Left kidney (tissue), 8 donors: ENCODE measurements at places on chromosomes 4 and X. TPM values are rescaled to one million over a fixed set of nuclear protein-coding genes. Genes with fewer than 3 reads are reported as not detected.
A peak's percentile ranks its signal among the peaks of the same experiment; 100 is the strongest.

Gene DGKQ
- 5.8 TPM for polyA plus RNA-seq

Gene RHOXF2
- polyA plus RNA-seq, result 0.12 TPM

Gene RENBP
- polyA plus RNA-seq, result 20.7 TPM

Gene GAGE1
- not detected for polyA plus RNA-seq

Gene HGFAC
- 0.86 TPM for polyA plus RNA-seq

Gene KCND1
- 3.1 TPM for polyA plus RNA-seq

Gene ENPEP
- polyA plus RNA-seq, result 222 TPM

Gene ZNF630
- 5.1 TPM for polyA plus RNA-seq

Gene MAGEC3
- 0.37 TPM for polyA plus RNA-seq

Gene EMCN
- 136 TPM for polyA plus RNA-seq

DNA sequence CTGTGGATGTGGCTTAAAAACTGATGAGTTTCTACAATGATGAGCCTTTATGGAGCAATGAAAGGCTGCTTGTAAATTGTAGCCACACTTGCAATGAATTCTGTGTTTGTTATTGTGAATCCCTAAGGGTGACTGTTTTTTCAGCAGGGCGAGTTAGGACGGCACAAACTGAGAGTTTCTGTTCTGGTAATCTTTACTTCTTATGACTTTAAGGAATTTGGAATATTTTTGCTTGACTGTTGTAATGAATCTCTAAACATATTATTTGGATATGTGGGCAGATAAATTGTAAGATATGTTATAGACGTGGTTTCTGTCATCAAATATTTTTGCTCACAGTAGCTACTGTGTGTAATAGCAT lies 22.2 kb downstream of the RBPJ start:
- DNase-seq, result no peak

- DNase-seq, result no peak
These were observed 227.2 kb downstream of the ANK2 start for GRCh38 chr4:113276464-113277170.

GRCh38 chr4:35912174-35912573 lies 332.1 kb downstream of the ARAP2 start:
- no peak for DNase-seq

GRCh38 chr4:104859601-104860237 lies 287.0 kb upstream of the TET2 start:
- DNase-seq, result no peak

DNA sequence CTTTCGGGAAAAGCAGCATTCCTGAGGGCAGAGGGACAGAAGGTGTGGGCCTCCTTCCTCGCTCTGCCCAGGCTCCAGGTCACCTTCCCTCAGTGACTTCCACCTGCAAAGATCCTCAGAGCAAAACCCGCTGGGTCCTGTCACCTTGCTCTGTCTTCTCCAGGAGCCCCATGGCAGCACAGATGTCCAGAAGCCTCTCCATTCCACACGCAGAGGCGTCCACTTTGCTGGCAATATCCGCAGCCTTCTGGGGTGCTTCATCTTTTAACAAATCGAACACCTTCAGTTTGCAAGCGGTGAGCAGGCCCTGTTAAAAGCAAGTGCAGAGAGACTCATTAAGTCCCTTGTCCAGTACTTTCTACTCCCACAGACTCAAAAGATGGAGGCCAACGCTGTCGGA lies 27.3 kb downstream of the ASMTL start:
- no peak for DNase-seq

DNA sequence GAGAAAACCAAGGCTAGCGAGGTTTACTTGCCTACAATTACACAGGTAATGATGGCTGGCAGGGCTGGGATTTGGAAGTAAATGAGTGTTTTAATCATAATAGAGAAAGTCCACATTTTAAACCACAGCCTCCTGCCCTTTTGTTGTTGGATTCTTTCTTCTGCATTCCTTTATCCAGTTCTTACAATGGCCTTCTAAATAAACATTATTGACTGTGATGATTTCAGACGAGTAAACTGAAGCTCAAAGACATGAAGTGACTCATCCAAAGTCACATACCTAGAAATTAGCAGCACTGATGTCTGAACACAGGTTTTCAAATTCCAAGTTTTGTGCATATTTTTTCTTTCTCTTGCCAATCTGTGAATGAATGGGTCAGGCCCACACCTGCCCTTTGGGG lies 51.2 kb upstream of the C1QTNF7 start:
- no peak for DNase-seq

DNA sequence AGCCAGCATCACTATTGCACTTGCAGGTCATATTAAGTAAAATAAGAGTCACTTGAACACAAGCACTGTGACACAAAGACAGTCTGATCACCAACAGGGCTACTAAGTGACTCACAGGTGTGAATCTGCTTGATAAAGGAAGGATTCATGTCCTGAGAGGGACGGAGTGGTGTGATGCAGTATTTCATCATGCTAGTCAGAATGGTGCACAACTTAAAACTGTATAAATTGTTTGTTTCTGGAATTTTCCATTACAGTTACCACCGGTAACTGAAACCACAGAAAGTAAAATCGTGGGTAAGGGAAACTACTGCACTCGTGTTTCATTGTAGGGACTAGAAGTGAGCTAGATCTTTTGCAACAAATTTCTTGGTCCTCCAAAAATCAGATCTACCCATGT lies 109.7 kb downstream of the ELOVL6 start:
- DNase-seq, result no peak

GRCh38 chr4:23234716-23235115 lies 542.0 kb downstream of the GBA3 start:
- DNase-seq, result no peak

DNA sequence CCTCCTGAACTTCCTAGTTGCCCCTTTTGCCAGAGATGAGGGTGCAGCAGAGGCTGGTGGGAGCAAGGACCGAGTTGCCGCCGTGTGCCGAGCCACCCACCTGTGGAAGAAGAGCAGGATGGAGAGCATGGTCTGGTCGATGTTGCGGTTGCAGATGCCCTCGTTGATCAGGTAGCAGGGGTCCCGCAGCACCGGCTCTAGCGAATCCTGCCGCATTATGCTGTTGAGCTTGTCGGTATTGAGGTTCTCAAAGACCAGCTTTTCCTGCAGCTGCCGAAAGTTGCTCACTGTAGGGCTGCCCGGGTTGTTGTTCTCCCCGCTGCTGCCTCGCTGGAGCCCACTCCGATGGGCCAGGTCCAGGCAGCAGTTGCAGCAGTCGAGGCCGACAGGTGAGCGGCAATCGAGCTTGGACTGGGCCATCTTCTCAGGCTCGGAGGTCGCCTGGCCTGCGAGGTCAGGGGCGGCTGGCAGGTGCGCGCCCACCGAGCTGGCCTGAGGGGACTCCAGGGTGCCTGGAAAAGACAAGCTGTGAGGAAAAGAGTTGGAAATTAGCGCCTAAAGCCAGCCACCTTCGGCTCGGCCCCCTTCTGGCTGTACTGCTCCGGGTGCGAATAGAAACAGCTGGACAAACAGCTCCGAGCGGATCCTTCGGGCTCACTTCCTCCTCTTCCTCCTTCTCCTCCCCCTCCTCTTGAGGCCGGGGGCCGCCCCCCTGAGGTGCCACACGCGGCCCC lies 420 bp downstream of the TSC22D3 start:
- no peak for DNase-seq

DNA sequence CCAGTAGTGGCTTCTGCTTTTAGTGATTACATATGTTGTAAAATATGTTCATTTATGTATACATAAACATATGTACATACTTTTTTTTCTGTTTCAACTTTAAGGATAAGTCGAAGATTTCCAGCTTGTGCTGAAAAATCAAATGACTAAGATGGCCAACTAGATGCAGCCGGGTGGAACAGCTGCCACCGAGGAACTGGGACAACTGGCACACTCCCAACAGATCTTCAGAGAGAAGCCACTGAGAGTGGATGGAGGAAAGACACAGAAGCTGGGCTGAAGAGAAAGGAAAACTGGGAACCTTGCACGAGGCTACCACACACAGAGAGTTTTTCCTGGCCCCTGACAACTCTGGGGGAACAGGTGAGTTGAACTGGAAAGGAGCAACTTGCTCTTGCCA lies 207.5 kb downstream of the FAM47B start:
- no peak for DNase-seq

DNA sequence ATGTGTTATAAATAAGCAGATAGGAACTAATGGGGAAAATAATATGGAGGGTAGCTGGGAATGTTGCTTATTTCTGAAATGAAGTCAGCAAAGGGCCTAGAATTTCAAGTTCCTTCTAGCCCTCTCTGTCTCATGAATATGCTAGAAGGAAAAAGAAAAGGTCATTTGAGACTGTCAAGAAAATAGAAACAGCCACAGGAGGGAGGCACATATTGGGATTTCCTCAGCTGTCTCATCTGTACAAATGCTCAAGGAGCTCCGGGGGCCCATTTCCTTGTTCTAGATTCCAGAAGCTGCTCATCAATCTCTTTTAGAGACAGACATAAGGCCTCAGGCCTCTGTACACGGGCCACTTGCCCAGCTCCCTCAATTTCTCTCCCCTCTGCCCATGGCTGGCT lies 127.6 kb upstream of the ETNPPL start:
- no peak for DNase-seq

GRCh38 chrX:138026211-138026610 lies 460.3 kb downstream of the ZIC3 start:
- no peak for DNase-seq

- no peak for DNase-seq
These were observed 79.2 kb downstream of the ARAP2 start for GRCh38 chr4:36164900-36165630.

DNA sequence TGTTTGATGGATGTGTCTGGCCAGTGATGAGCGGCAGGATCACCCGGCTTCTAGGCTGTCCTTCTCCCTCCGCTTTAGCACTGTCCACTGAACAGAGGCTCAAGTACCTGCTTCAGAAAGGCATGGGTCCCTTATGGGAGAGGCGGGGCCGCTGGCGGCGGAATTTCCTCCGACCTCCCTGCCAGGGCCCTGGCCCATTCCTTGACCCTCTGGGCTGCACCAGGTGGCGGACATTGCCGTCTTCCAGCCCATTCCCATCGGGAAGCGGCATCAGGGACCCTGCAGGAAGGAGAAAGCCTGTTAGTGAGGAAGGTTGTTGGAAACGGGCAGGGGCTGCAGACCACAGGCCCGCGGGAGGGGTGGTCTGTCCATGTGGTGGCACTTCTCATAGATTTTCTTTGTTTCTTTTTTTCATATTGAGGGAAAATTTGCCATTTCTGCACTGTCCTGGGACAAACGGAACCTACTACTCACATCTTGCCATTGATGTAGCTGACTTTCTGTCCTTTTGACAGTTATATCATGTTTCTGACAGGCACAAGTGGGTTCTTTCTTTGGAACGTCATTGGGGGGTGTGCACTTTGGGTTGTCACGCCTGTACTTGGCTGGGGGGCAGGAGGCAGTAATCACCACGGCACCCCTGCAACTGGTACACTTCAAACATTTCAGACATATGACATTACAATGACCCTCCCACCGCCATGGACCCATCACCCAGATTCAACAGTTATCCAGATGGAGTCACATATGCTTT lies 6.1 kb downstream of the APLN start:
- no peak for DNase-seq

DNA sequence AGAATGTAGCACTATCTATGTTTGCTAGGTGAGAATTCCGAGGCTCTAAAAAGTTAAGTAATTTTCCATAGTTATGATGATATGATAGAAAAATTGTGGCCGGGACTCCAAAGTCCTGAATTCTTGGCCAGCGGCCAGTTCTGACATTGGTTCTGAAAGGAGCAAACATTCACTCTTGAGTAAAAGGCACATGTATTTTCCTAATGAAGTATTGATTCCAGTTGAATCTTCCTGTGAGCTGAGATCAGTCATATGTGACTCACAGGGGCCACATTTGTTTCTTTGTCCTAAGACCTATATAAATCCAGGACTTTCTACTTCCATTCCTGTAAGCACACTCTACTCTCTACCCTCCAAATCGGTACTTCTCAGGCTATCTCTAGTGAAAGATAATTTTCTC lies 349.9 kb downstream of the BMPR1B start:
- no peak for DNase-seq

DNA sequence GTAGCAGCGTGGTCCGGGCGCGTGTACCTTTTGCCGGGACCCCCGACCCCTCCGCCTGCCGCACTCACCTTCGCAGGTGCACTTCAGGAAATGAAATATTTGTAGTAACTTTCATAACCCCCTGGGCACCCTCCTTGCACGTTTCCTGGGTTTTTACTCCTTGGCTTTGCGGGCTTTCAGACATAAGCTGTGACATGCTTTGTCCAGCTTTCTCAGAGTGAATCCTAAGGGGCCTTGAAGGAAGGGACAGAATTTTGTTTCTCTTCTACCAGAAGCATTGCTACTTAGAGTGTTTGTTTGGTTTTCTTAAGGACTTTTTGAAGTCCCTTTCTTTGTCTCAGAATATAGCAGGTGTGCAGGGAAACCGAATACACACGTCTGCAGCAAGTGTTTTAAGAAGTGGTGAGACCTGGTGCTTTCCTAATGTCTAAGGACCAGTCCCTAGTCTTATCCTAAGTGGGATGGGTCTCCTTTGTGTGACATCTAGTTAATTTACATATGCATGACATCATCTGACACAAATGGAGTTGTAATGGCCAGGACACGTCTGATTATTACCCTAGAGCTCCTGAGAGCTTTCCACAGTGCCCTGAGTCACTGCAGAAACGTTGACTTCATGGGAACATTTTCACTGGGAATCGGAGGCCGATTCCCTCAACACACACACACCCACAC lies 1.3 kb downstream of the FAM149A start:
- DNase-seq, result no peak

- DNase-seq, result peak; percentile 34
These were observed 49.4 kb downstream of the TENM3 start for GRCh38 chr4:182292612-182293011.

DNA sequence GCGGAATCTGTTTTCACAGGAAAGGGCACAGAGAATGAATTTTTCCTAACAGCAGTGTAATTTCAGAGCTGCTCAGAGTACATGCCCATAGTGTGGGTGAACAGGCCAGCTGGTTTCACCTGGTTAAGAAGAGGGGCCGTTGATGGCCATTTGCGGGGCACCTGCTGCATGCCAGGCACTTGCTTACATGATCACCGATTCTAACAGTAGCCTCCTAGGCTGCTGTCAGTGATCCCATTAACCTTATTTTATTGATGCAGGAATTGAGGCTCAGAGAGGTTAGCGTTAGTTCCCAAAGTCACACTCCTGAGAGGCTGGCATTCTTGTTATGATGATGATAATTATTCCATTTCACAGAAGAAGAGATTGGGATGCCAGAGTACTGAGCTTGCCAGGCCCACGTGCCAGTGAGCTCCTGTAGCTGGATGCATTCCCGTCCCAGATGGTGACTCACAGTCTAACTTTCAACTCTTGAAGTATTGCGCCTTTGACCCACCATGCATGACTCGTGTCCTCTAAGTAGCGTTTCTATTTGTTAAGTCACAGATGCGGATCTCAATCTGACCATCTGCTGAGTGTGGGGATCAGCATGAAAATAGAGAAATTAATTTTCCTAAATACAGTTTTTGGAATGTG lies 76.5 kb downstream of the PSAPL1 start:
- DNase-seq, result no peak

GRCh38 chr4:48968814-48969213 lies 17.3 kb upstream of the CWH43 start:
- DNase-seq, result no peak
